ENCODE measurements at places on chromosomes 16 and 17. TPM values are rescaled to one million over a fixed set of nuclear protein-coding genes. Genes with fewer than 3 reads are reported as not detected.

- no peak for DNase-seq
These were observed 202.9 kb downstream of the IRF8 start for GRCh38 chr16:86101897-86102157.

DNA sequence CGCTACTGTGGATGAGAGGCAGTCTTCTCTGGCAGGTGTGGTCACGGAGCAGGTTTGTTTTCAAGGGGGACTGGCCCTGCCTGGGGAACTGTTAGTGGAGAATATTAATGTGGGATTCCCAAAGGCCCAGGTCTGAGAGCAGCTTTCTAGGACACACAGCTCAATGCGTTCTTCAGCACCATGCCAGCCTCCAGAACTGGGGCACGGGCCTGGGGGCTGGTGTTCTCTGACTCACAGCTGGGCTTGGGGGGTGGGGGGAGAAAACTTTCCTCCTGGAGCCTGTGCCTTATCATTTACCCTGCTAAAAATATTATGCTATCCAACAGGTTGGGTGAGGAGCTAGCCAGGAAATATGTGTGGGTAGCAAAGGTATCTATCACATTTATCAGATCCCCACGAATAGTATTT is 13.5 kb upstream of the LHX1 start:
- DNase-seq, result no peak

DNA sequence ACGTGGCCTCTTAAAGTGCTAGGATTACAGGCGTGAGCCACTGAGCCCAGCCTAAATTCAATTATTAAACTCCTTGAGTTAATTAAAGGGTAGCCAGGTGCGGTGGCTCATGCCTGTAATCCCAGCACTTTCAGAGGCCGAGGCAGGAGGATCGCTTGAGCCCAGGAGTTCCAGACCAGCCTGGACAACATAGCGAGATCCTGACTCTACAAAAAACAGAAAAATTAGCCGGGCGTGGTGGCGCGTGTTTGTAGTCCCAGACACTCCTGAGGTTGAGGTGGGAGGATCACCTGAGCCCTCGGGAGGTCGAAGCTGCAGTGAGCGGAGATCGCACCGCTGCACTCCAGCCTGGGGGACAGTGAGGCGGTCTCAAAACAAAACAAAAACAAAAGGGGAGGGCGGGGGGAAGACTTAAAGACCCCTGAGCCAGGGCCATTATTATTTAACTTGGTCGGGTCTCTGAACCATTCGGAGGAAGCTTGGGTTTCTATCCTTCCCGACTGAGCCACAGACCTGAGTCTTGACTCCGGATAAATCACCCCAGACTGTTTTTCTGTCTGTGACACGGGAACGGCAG is 19.5 kb downstream of the BCL7C start:
- no peak for DNase-seq

- DNase-seq, result no peak
These were observed 49.0 kb upstream of the CHMP6 start for GRCh38 chr17:80942423-80943345.

DNA sequence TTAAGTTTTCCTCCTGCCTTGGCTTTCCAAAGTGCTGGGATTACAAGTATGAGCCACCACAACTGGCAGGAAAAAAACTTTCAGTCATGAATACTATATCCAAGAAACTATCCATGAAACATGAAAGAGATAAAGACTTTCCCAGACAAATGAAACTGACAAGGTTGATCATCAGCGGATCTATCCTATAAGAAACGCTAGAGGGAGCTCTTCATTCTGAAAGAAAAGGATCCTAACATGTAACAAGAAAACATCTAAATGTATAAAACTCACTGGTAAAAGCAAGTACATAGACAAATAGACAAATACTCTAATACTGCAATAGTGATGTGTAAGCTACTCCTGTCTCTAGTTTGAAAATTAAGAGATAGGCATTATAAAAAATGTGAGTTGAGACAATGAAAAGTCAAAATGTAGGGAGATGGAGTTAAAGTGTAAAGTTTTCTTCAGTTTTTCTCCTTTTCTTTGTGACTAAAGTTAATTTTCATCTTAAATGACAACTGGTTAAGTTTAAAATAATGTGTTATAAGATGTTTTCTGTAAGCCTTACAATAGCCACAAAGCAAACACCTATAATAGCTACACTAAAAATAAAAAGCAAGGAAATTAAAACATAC is 79.6 kb upstream of the TEKT1 start:
- peak; percentile 35 for DNase-seq

DNA sequence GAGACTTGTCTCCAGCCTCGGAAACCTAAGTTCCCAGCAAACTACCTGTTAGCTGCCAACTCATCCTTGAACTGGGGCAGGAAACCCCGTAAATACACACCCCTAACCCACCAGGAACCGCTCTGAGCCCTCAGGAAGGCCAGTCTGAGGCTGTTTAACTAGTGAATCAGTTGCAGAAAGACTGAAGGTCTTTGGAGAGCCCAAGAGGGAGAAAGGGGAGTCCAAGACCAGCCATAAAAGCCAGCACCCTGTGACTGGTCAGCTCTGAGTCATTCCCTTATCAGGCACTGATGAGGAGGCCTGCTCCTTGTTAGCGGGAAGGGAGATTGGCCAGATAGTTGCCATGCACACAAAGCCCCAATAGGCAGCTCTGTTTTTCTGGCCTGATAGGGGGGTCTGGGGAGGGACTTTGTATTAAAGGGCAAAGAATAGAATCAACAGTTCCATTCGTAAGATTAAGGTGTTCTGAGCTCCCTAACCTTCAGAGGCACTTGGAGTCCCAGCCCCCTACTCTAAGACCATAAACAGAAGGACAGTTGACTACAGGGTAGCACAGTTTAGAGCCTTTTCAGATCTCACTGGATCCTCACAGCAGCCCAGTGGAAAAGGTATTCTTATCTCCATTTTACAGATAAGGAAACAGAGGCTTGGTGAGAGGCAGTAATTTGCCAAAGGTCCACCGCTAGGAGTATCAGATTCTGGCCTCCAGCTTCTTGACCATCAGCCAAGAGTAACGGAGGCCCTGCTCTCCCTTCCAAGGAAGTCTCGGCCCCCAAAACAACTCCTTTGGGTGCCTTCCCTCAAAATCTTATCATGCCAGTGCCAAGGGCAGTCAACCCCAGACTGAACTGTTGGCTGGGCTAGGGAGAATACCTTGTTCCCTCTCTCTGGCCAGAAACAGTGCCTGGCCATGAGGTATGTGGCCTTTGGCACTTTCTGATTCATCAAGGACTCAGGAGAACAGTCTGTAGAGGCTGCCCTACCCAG is 2.2 kb upstream of the KRT19 start:
- peak; percentile 91 for DNase-seq

- DNase-seq, result no peak
These were observed 9.5 kb downstream of the CDK3 start for GRCh38 chr17:76009969-76010661.

GRCh38 chr16:2210009-2210332 is 692 bp downstream of the BRICD5 start:
- no peak for DNase-seq

- DNase-seq, result peak; percentile 21
These were observed 102.4 kb downstream of the ABCC12 start for GRCh38 chr16:48053418-48053745.

DNA sequence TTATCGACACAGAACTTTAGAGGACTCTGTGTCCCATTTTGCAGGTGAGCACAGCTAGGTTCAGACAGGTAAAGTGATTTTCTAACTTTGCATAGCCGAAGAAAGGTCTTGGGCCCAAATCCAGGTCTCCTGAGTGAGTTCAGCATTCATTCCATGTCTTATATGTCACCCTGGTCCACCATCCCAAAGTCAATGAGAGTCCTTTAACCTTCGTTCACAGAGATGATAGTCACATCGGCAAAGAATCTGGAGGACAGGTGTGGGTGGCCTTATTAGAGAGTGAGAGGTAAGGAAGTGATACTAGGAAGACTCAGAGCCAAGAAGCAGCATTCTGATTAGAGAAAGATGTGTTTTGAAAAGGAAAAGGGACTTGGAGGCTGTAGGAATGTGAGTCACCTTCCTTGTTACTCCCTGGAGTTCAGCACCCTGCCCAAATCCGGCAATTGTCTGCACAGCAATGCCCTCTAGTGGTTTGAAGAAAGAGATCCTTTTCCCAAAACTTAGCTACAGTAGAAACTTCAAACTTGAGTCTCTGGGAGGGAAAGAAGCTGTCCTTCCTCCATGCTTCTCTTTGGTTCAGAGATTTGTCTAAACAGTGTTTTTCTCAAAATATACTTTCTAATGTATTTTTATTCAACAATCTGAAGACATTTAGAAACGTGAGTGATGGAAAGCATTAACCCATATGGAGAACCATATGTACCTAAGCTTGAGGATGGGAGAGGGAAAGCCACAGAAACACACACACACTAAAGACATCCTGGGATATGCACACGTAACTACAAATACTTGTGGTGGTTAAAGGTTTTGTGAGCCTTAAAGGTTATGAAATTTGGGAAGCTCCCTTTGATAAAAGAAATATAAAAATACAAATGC is 96.4 kb upstream of the SHISA6 start:
- peak; percentile 8 for DNase-seq

GRCh38 chr17:79839356-79840268 is at the start of gene CBX4:
Gene CBX4 (minus strand): TSS chr17:79839440. CDS start chr17:79839251, 189 bp downstream.
- peak; percentile 92 for DNase-seq

- DNase-seq, result no peak
These were observed 1.0 kb downstream of the CX3CL1 start for GRCh38 chr16:57373117-57373947.

- DNase-seq, result no peak
These were observed 6.3 kb upstream of the CBFB start for GRCh38 chr16:67022531-67023214.

- no peak for DNase-seq
These were observed 419 bp downstream of the RAB37 start for GRCh38 chr17:74737299-74738050.

GRCh38 chr17:82756166-82756565 is 4.3 kb downstream of the TBCD start:
- DNase-seq, result no peak

- no peak for DNase-seq
These were observed 1.0 kb upstream of the RRAD start for GRCh38 chr16:66926171-66926947.

DNA sequence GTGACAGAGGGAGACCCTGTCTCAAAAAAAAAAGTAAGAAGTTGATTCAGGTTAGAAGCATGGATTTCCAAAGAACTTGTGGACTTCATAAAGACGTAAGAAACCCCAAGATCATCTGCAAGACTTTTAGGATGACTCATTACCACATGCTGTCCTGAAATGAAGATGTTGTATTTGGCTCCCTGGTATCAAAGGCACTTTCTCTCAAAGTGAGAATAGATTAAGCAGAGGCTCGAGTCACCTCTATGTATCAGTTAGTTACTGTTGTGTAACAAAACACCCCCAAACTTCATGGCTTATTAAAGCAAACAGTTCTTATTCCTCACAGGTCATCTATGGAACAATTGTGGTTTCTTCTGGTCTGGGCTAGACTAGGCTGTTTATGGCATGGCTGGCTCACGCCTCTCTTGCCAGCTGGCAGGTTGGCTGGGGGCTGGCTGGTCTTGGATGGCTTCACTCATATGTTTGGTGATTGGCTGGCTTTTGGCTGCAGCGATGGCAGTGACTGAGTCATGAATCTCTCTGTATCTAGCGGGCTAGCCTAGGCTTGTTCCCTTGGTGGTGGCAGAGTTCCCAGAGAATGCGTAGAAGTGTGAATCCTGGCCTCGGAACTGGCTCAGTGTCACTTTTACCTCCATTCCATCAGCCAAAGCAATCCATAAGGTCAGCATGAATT is 60.4 kb upstream of the MSI2 start:
- peak; percentile 98 for DNase-seq

GRCh38 chr17:954431-955164 is 25.0 kb downstream of the NXN start:
- DNase-seq, result no peak

DNA sequence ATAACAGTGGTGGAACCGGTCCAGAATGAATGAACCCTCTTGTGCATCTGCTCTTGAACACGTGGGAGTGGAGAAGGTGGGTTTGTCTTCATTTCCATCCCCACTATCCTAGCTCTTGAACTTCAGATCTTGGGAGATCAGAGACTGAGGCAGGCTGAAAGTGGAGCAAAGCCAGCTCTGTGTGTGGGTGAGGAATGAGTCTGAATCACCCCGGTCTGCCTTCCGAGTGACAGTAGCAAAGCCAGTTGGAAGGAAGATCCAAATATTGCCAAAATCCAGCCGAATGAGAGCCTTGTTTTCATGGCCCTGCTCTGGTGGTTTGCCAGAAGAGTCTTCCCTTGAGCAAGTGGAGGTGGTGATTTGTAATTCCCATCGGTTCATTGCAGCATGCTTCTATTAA is 29.0 kb upstream of the ASIC2 start:
- DNase-seq, result no peak

DNA sequence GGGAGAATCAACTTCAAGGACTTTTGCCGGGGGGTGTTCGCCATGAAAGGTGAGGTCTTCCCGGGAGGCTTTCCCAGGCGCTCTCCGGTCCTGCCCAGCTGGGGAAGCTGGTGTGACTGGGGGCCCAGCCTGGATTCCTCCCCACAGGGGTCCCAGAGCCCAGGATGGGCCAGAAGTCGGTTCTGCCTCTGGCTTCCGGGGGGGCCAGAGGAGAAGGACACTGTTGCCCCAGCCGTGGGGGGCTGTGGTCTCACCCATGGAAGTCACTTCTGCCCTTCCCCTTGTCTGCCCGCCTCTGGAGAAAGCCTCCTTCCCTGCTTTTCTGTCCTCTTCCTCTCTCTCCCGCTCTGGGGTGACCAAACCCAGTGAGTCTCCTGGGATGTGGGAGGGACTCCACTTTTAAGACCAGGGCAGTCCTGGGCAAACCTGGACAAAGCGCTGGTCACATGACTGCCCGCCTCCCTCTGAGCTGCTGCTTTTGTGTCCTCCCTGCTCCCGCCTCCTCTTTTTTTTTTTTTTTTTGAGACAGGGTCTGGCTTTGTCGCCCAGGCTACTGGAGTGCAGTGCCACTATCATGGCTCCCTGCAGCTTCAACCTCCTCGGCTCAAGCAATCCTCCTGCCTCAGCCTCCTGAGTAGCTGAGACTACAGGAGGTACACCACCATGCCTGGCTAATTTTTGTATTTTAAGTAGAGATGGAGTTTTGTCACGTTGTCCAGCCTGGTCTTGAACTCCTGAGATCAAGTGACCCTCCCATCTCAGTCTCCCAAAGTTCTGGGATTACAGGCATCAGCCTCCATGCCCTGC is 40.6 kb downstream of the RAB11FIP4 start:
- no peak for DNase-seq

DNA sequence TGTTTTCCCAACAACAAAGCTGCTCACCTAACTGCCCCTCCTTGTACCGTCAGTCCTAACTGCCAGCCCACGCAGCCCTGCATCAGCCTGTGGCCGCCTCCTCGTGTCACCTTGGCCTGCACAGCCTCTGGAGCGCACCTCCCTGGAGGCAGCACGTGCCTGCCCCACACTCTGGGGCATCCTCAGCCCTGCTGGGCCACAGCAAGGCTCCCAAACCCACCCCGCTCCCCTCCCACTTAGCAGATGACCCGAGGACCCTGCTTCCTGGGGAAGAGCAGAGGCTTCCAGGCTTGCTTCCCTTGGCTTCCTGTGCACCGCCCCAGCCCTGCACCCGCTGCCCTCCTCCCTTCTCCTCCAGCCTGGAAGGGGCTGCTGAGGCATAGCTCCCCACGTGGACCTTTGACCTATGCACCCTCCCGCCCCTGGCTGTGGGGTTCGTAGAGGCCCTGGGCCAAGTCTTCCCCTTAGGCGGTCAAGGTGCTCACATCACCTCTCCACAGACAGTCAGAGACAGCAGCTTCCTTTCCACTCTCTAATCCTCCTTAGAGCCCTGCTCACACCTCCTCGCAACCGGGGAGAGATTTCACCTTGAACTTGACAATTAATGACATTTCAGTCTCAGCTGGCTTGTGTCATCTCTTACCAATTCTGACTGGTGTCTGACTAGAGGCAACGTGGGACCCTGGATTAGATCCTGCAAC is 115.0 kb downstream of the MGAT5B start:
- no peak for DNase-seq

The TEPSIN gene
- polyA plus RNA-seq, result 10.3 TPM

The IGFALS gene
- not detected for polyA plus RNA-seq

The MT1F gene
- 7.1 TPM for polyA plus RNA-seq

The HASPIN gene
- 7.6 TPM for polyA plus RNA-seq

The NDUFAF8 gene
- 112 TPM for polyA plus RNA-seq

Data from mammary epithelial cell (primary cell).